NCI-H460 (cell line): ENCODE measurements at places on chromosomes 6 and 20.

GRCh38 chr6:155158030-155158843, 105.6 kb upstream of the CLDN20 start:
- DNase-seq, result no peak

DNA sequence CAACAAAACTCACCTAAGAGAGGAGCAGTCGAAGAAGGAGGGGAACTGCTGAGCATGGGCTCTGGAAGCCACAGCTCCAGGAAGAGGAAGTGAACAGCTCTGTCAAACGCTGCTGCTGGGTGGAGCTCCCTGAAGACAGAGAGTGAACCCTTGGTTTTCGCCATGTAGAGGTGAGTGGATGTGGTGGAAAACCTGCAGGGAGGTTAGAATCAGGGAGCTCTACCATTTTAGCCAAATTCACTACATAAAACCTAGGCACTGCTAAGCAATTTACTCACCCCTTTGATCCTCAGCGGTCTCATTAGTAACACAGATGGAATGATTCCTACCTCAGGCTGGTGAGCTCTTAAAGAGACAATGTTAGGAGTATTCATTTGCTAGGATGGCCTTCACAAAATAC, 19.4 kb upstream of the TFAP2A start:
- DNase-seq, result no peak

DNA sequence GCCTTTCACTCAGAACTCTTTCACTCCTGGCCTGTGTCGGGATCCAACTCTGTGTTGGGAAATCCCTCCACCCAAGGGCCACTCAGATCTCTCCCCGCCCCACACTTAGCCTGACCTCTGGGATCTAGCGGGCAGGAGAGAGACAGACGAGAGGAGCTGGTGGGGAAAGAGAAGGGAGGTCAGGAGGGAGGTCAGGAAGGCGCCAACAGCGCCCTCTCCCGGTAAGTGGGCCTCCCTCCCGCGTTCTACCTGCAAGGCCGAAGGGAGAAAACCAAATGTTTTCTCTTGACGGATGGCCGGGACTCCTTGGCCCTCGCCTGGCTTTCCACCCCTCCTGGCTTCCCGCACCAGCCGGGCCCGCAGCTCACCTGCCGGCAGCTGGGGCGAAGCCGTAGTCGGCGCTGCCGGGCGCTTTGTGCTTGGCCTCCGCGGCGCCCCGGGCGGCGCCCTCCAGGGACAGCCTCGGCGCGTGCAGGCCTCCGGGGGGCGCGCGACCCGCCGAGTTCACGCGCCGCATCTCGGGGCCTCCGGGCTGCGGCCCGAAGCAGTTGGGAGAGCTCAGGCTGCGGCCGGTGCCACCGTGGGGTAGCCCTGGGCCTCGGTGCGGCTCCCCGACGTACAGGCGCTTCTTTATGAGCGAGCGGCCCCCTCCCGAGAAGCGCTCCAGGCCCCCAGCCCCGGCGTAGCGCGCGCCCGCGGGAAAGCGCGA, 38.2 kb downstream of the C6orf132 start:
- no peak for DNase-seq

DNA sequence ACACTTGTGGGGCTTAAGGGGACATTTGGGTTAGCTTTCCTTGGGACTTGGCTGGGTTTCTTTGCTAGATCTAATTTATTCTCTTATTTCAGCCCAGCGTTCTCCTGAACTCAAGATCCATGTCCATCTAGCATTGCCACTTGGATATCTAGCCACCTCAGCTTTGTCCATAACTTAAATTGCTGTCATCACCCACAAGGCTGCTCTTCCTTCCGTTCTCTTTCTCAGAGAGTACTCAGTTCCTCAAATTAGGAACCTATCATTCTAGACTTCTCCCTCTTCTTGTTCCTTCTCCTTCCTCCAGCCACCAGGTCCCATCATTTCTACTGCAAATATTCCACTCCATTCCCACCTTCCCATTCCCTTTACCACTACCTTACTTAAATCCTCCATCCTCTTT, 4.3 kb downstream of the SMIM26 start:
- DNase-seq, result no peak

DNA sequence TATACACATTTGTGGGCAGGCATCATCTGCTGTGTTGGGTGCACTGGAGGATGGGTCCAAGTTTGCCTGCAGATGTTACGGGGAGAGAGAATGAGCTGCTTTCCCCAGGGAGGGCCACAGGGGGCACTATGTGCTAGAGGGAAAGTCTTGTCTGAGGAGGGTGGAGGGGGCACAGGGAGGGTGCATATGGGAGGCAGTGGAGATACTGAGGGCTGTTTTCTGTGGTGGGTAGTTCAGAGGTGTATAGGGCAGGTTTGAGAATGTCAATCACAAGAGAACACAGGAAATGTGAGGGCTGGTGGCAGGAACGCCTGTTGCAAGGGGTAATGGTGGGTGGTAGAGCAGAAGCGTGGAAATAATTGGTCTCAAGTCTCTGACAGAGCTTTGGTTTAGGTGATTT, 7.7 kb upstream of the PTPRA start:
- DNase-seq, result no peak

DNA sequence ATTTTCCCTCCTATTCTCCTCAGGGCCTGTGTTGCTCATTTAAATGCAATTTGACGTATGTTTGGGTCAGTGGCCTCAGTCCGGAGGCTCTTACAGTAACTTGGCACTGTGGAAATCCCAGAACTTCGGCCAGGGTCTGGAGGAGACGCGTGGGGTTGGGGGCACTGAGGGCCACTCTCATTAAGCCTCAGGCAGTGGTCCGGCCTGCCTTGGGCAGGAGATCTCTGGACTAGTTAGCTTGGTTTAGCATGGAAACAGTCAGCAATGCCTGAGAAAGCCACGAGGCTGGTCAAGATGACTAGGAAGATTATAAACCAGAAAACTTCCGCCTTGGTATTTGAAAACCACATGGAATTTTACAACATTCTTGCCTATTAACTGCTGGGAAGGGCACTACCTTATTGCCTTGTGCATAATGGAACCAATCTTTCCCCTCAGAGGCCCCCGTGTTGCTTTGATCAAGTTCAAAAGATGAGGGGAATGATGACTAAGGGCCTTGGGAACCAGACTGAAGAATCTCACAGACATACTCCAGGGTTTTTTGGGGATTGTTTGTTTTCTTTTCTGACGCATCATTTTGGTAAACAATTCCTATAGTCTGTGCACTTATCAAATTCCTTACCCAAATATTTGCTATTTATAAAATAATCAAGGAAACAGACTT, 206.0 kb upstream of the PREP start:
- DNase-seq, result peak; percentile 97

GRCh38 chr6:144898741-144899140, 613.6 kb downstream of the UTRN start:
- DNase-seq, result no peak

DNA sequence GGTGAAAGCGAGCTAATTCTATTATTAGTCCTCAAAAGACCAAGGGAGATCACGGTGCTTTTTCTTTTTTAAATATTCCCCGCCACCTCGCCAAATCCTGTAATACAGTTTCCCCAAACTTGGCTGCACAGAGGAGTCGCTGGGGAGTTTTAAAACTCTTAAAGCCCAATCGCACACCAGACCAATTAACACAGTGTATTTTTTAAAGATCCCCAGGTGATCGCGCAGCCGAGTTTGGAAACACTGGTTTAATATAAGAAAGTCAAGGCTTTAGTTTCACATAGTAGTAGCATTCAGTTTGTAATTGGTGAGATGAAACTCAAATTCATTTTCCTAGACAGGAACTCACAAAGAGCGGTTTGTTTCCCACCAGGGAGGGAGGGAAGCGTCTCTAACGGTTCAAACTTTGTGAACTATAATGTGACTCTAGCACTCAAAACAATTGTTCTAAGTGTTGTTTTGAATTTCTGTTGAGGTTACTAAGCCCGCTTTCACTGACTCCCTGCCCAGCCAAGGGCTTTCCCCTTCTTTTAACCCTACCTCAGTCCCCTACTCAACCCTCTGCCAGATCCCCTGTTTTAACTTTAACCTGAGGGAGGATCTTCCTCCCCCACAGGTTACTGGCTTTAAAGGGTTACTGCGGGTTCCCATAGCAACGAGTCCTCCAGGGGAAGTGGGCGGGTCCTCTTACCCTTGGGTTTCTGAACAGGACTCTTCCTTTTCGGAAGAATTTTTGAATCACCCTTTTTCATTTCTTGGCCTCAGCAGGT, 25.7 kb upstream of the BTBD3 start:
- DNase-seq, result peak; percentile 59

DNA sequence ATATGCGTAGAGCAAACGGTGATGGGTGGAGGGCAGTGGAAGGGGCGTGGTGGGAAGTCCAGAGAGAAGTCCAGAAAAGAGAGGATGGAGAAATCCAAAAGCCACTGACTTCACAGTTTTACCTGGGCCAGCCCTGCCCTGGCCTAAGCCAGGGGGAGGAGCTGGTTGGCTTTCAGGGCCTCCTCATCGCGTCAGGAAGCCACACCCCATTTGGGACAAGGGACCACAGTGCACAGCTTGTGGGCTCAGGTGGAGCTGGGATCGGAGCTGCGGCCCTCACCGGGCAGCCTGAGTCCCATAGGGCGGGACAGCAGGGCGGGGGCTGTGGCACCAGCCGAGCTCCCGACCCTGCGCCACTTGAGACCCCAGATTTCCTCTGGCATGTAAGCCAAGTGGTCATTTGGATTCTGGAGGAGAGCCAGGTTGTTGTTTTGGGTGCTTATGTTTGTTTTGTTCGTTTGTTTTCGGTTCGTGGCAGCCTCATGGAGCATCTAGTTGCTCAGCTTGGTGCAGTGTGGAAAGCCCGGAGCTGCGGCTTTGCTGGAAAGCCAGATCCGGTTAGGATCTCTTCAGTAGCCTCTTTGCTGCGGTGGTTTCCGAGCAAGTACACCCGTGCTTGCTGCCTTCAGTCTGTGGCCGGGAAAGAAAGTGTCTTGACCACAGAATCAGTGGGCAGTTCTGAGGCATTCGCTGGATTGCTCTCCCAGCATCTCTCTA, 42.2 kb downstream of the RIOK1 start:
- DNase-seq, result no peak

GRCh38 chr6:128731249-128732165, 151.4 kb upstream of the LAMA2 start:
- peak; percentile 20 for DNase-seq

GRCh38 chr6:35776364-35777215, at the start of gene CLPSL2:
Gene CLPSL2 (plus strand): TSS chr6:35776598. CDS start chr6:35776619, 21 bp downstream.
- no peak for DNase-seq

- no peak for DNase-seq
Measured at GRCh38 chr6:108621117-108621516, 60.4 kb downstream of the FOXO3 start.

DNA sequence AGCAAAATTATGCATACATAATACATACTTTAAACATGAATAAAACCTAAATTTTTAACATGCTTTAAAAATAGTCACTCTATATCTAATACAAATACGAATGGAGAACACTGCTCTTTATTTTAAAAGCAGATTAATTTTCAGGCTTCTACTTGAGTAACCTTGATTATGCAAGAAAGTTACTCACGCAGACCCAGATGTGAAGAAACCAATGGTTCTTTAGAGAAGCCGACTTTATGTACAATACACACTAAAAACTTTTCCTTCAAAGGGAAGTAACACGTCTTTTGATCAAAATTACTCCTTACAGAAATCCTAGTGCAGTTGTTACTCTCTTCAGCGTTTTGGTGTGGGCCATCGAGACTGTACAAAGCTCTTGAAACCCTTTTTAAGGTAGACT, 136.9 kb upstream of the SLC22A16 start:
- DNase-seq, result no peak

DNA sequence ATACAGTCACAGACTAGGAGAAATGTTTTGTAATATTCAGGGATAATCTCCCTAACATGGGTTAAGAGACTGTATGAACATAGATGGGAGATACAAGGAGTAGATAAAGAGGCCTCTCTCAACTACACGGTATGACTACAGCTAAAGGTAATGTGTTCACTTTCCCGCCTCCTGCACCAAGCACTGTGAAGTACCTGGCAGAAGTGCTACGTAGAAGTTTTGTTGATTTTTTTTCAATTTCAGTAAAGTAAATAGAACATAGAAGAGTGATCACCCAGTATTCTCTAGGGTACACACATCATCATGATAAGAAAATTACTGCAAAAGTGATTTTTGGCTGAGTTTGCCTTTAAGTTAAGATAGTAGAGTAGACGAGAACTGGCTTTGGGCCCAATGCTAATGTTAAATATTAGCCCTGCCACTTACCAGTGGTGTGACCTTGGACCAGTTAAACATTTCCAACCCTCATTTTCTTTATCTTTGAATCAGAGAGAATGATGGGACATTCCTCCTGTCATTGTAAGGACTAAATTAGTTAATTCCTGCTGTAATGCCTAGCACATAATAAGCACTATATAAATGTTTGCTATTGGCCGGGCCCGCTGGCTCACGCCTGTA, 183.6 kb downstream of the COL9A1 start:
- no peak for DNase-seq

DNA sequence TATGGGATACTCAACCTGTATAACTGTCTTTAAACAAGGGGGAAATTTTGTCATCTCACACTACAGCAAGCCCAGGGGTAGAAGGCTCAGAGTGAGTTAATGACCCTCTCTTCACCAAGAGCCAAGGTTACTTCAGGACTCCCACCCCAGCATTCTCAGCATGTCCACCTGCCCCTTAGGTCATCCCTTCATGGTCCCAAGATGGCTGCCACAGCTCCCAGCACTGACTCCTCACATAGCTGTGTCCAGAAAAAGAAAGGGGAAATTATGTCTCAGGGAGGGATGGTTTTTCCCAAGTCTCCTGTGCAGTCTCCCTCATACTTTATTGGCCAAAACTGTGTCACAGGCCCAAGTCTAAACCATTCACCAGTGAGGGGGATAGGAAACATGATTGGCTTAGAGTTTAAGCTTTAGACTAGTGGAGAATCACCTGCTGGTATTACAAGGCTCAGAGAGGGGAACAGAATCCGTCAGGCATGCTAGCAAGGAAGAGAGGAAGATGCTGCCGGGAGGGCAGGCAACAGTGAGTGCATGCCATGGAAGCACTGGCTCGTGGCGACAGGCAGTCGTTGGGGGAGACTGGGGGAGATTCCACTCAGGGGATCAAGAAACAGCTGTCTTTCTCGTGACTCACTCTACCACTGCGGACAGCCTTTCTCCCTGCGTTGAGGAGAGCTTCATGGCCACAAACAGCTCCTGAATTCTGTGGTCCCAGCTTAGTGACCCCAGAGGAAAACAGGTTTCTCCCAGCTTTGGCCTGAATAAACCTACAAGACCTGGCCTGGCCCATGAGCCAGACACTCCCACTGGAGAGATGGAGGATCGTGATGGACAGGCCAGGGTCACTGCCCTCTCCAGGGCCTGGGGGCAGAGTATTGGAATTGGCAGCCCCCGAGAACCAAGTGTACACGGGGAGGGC, 37.2 kb downstream of the HM13 start:
- DNase-seq, result no peak

DNA sequence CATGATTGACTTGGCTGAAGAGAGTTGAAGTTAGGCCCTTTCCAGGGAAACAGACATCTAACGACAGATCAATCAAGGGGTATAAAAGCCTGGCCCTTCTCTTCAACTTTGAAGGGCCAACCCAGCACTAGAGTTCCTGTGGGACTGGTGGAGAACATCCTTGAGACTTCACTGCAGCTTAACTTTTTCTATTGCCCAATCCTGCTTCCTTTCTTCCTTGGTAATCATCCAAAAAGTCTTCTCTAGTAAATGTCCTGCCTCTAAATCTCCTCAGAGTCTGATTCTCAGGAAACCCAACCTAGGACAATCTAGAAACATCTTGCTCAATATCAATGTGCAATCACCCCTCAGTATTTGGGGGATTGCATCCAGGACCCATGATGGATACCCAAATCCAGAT, 1.9 kb downstream of the MKKS start:
- no peak for DNase-seq
